ENCODE measurements at places on chromosomes 2 and 18.

DNA sequence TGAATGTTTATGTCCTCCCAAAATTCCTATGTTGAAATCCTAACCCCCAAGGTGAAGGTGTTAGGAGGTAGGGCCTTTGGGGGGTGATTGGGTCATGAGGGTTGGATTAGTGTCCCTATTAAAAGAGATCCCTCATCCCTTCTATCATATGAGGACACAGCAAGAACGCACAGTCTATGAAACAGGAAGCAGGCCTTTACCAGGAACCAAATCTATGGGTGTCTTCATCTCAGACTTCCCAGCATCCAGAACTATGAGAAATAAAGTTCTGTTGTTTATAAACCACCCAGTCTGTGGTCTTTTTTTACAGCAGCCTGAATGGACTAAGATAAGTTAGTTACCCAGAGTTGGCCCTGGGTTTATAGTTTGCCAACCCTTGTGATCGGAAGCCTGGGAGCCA lies 153.1 kb downstream of the INO80D start:
- DNase-seq = no peak

DNA sequence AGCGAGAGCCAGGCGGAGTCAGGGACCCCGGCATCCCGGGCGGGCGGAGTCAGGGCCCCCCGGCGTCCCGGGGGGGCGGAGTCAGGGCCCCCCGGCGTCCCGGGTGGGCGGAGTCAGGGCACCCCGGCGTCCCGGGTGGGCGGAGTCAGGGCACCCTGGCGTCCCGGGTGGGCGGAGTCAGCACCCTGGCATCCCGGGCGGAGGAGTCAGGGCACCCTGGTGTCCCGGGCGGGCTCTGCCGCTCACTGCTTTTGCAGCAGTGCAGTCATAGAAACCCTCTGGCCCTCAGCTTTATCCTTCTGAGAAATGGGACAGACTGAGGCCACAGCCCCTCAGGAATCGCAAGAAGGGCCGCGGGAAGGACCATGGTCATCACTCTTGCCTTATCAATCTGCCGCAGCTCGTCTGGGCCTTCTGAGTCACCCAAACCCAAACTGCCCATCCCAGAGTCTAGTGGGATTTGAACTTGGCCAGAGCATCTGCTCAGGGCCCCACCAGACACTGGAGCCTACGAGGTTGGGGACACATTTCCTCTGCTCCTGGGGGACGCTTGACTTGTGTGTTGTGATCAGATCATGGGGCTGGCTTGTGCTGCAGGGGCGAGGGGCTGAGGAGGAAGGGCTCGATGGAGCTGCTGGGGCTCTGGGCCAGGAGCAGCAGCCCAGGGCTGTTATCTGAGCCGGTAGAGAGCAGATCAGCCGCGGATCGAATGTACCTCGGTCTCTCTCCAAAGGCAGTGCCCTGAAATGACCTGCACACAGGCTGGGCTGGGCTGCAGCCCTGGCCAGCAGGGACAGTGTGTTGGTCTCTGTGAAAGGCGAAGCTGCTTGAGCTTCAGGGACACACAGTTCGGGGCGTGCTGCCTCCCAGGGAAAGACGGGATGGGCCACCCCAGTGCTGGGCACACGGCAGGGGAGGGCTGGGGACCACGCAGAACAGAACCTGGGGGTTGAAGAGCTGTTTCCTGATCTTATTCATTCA lies 290.1 kb upstream of the HDAC4 start:
- DNase-seq = no peak

- peak; percentile 67 for DNase-seq
Measured at GRCh38 chr18:67650686-67651385, 134.3 kb upstream of the DSEL start.

- DNase-seq = peak; percentile 17
Measured at GRCh38 chr2:172938713-172939375, 136.8 kb upstream of the MAP3K20 start.

- DNase-seq = no peak
Measured at GRCh38 chr18:24368749-24369148, 28.9 kb downstream of the OSBPL1A start.

GRCh38 chr2:139045524-139045923 lies 265.3 kb upstream of the NXPH2 start:
- no peak for DNase-seq

GRCh38 chr2:74259191-74259590 lies 60.8 kb downstream of the MTHFD2 start:
- DNase-seq = no peak

GRCh38 chr2:88016960-88017779 lies 823 bp upstream of the RNU2-63P start:
- no peak for DNase-seq

- DNase-seq = no peak
Measured at GRCh38 chr2:221170548-221170947, 401.6 kb downstream of the EPHA4 start.

DNA sequence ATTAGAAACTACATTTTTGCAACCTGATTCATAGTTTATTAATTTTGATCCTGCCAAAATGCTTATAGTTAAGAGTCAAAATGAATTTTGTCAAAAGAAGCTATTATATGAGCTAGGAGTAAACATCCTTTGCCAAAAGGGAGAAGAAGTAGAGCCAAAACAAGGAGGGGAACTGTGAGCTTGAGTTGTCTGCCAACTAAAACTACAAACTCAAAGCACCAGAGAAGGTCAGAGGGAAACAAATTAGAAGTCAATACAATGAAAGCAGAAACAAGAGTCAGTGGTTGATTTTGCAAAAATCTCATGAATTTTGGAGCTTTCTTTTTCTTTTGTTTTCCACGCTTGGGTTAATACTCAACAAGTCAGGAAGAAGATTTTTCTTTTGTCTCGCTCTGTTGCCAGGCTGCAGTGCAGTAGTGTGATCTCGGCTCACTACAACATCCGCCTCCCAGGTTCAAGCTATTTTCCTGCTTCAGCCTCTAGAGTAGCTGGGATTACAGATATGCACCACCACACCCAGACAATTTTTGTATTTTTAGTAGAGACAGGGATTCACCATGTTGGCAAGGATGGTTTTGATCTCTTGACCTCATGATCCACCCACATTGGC lies 508.5 kb downstream of the RIT2 start:
- DNase-seq = no peak

DNA sequence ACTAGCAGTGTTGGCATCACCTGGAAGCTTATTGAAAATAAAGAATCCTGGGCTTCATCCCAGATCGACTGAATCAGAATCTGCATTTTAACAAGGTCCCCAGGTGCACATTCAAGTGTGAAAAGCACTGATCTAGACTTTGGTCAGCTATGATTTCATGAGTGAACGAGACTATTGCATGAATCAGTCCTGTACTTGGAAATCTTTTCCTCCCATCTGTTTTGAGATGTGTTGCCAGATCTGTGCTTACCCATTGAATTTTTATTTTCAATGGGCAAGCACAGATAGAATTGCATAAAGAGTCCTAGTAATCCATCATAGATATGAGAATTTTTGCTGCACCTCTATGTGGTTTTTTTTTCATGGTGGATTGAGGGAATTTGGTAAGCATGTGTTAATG lies 64.0 kb downstream of the PMS1 start:
- DNase-seq = peak; percentile 80

GRCh38 chr2:126358122-126358521 lies 297.8 kb upstream of the GYPC start:
- no peak for DNase-seq

DNA sequence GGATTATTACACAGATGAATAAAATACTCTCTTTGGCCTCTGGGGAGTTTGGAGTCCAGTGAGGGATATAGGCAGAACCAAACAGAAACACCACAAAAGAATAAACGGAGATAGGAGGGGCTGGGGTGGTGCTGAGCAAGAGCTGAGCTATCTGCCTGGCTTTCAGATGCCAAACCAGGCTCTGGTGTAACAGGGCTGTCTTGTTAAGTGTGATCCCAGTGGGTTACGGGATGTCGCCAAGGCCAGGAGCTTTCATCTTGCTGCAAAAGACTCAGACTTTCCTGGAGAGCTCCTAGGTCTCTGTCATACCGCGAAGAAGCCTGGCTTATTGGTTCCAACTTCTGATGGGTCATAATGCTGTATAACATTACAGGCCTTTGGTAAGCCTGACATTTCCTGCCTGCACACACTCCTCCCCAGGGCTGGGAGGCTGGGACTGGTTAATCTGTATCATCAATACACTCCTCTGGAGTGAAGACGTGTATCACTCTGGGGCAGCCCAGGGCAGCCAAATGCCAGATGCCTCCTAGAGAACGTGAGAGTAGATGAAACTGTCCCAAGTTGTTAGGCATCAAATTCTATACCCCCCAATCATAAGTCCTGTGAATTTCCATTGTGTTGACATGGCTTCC lies 60.5 kb downstream of the STPG4 start:
- peak; percentile 84 for DNase-seq

- DNase-seq = no peak
Measured at GRCh38 chr2:3098231-3098630, 279.4 kb downstream of the EIPR1 start.

DNA sequence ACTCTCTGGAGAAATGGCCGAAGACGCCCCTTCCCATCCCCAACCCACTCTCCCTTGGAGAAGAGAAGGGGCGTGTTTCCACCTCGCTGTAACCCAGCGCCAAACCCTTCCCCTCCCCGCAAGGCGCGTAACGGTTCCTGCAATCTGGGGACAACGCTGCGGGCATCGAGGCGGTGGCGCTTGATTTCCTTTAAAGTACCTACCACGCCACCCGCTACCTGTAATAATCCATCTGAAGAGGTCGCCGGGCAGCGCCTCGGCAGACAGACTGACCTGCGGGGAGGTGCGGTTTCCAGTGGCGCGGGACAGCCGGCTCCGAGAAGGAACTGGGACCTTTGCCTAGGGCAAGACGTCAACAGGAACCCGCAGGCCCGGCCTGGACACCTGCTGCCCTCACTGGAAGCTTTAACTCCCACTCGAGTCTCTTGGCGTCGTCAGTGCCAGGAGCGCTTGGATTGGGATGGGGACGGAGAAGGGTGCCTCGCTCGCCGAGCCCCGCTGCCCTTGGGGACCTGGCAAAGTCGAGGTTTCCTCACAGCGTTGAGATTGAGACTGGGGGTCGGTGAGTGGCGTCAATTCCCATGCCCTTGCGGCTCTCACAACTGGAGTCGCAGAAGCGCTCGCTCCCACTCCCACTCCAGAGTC lies at the start of gene CYP1B1:
Gene CYP1B1, minus strand, starts transcription at position 645 of the 645 bp plus-strand sequence. CDS start 763 bp downstream, outside the sequence.
- peak; percentile 43 for DNase-seq

DNA sequence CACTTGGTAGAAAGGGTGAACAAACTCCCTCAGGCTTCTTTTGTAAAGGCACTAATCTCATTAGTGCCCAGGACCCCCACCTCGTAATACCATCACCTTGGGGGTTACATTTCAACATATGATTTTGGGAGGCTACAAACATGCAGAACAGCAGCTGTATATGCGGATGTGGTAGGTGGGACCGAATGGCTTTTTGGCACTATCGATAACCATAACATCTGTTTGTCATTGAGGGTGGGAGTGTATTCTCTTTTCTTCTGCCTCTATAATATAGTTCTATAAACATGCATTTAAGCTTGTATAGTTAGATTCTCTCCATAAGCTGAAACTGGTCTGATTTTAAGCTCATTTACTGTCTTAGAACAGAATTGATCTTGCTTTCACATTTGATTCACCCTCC lies 239.1 kb upstream of the BOD1L2 start:
- no peak for DNase-seq

DNA sequence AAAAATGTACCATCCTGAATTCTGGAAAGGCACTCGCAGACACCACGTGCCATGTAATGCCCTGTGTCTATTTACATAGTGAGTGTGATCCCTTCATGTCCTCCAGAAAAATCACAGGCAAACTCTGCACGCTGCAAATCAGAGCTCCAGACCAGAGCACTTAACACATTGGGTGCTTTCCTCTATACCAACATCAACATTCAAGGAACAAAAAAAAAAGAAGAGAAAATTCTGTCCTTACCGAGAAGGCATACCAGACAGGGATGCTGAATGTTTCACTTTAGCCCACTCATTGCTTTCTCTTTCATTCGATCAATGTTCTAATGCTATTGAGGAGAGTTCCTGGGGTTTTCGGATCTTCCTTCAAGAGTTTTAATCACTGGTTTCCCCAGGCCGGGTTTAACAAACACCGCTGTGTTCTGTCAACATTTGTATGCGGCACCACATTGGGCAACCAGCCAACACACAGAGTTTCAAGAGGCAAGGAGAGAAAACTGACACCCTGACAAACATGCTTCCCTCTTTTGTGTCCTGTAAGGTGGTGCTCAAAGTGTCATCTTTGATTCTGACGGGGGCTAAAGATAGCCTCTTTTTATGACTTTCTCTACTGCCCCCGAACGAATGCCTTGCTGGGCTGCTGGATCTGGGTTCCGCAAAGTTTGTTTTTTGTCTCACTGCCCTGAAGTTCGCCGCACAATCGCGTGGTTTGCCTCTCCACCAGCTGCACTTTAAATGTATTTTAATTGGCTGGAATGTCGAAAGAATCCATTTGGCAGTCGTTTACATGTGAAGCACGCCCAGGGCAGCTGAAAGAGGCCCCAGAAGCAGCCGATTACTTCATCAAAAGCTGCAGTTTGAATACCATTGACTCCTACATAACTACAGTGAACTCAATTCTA lies 106.4 kb upstream of the NCKAP5 start:
- peak; percentile 95 for DNase-seq

- DNase-seq = no peak
Measured at GRCh38 chr2:231890896-231891513, 35.2 kb downstream of the NPPC start.

DNA sequence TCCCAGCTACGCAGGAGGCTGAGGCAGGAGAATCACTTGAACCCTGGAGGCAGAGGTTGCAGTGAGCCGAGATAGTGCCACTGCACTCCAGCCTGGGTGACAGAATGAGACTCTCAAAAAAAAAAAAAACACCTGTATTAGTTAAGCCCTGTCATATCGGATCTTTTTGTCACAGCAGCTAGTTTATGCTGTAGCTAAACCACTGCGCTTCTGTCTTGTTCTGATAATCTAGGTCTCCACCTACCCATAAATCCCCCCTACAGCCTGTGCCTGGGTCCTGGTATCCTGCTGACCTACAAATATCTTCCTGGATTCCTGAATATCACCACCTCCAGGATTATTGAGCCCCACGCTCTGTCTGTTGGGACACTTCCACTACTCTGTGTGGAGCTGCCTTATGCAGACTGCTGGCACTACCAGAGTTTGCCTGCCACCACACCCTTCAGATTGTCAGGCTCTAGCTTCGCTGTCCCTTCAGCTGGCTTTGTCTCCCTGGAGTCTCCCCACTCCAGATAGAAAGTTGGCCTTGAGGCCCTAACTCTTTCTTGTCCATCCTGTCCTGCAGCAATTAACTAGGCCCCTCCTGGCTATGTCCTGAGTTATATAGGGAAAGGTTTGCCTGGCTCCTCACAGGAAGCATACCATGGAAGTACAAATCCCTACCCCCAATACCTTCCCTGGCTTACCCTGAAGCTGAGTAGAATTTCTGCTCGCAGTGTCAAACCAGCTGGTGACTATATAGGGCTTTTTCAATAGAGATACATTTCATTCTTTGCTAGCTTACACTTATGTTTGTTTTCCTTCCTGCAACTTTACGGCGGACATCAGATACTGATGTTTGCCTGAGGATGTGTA lies 136.0 kb upstream of the SERTAD2 start:
- DNase-seq = no peak

GRCh38 chr2:241666627-241667400 lies 19.8 kb downstream of the DTYMK start:
- no peak for DNase-seq

DNA sequence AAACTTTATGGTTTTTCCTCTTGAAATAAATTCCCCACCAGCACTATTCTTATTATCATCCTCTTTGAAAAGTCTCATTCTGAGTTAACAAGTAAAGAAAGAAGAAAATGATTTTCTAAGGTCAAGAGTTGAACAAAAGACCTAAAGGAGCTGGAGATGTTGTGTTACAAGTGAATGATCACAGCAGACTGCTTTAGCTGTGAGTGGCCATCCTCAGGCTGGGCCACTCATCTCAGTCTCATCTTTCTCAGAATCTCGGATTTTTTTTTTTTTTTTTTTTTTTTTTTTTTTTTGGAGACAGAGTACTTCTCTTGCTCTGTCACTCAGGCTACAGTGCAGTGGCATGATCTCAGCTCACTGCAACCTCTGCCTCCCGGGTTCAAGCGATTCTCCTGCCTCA lies 133.3 kb downstream of the CDH2 start:
- DNase-seq = no peak

Data from AG10803 (cell line).